ENCODE measurements at places on chromosomes 1 and 21. TPM values are rescaled to one million over a fixed set of nuclear protein-coding genes. Genes with fewer than 3 reads are reported as not detected.

NLRP3 gene
- total RNA-seq = not detected

LRRC38 gene
- total RNA-seq = not detected

KRTAP19-8 gene
- total RNA-seq = not detected

FCRL5 gene
- not detected for total RNA-seq

FCRLA gene
- total RNA-seq = not detected

RNF11 gene
- total RNA-seq = 25.6 TPM

ANKRD65 gene
- 0.07 TPM for total RNA-seq

TOMM20 gene
- total RNA-seq = 129 TPM

IL20 gene
- not detected for total RNA-seq

SMPDL3B gene
- total RNA-seq = 1.1 TPM

GPR3 gene
- total RNA-seq = 1.9 TPM

FAM3B gene
- total RNA-seq = not detected

DAB1 gene
- not detected for total RNA-seq

TNFSF4 gene
- 0.04 TPM for total RNA-seq

OR2T33 gene
- total RNA-seq = not detected

SCP2 gene
- total RNA-seq = 47.0 TPM

KIF2C gene
- 40.5 TPM for total RNA-seq

GREM2 gene
- total RNA-seq = 0.38 TPM

CD84 gene
- not detected for total RNA-seq

PAPPA2 gene
- total RNA-seq = not detected

REN gene
- total RNA-seq = not detected

SEMA6C gene
- total RNA-seq = 0.72 TPM

BPNT1 gene
- 21.0 TPM for total RNA-seq

RGS13 gene
- not detected for total RNA-seq

PDE9A gene
- total RNA-seq = 1.2 TPM

PDPN gene
- total RNA-seq = not detected

DNALI1 gene
- not detected for total RNA-seq

CD244 gene
- total RNA-seq = not detected

FMO5 gene
- 0.34 TPM for total RNA-seq

NUDT17 gene
- 6.5 TPM for total RNA-seq

ERICH3 gene
- not detected for total RNA-seq

CDA gene
- 41.1 TPM for total RNA-seq

RNF115 gene
- 7.6 TPM for total RNA-seq

ACTL8 gene
- total RNA-seq = 1.9 TPM

PLD5 gene
- 1.6 TPM for total RNA-seq

LCE1F gene
- not detected for total RNA-seq

LCE6A gene
- not detected for total RNA-seq

SLFNL1 gene
- not detected for total RNA-seq

ACOT11 gene
- 2.1 TPM for total RNA-seq

CASQ1 gene
- not detected for total RNA-seq

NPHS2 gene
- total RNA-seq = not detected

S100A7A gene
- total RNA-seq = not detected

PPM1J gene
- 1.1 TPM for total RNA-seq

RAB42 gene
- 2.1 TPM for total RNA-seq

TMEM269 gene
- 0.08 TPM for total RNA-seq

Measured in A549 treated with DMSO at 1 μM for 4 hours (cell line).